ENCODE measurements at places on chromosomes 4 and X.
A peak's percentile ranks its signal among the peaks of the same experiment; 100 is the strongest.

DNA sequence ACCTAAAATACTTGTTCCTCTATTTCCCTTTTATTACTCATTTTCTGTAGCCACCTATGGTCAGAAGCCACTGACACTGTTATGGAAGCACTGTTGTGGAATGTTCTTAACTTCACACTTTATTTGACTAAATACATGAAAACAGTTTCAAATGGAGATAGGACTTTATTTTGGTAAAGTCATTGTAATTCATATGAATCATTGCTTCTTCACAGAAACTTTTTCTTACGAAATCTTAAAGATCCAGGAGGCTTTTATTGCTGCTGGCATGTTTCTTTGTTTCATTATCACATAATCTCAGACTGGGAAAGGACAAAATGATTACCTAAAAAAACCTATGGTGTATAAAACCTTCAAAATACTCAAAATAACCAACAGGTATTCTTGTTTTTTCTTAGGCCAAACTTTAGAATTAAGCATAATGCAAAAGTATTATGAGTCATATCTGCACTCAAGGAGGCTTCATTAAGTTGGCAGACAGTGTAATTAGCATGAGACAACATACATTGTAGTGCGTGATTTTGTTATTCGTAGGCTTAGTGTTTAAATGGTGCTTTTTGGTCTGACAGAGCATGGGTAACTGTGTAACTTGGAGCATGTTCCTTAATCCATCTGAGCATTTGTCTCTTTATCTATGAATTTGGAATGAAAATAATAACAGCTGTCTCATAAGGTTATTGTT lies 58.0 kb downstream of the SH3BGRL start:
- no peak for DNase-seq

- DNase-seq, result no peak
These were observed 2.6 kb downstream of the SLC25A31 start for GRCh38 chr4:127732623-127733328.

DNA sequence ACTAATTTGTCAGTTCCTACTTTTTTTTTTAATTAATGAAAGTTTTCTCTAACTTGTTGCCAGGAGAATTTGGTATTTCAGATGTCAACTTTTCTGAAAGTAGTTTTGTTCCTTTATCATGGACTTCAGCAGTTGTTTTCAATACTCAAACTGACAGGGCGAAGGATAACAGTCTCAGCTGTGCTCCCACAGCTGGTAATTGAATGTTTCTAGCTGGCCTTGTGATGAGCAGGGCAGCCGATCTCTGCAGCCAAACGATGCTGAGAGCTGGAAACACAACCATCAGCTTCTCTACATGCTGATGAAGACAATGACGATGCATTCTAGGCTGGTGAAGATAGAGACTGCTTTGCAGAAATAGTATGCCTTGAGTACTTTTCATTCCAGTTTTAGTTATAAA lies 130.0 kb upstream of the MAP9 start:
- DNase-seq, result no peak

GRCh38 chr4:155377276-155377675 lies 511 bp upstream of the MAP9 start:
- no peak for DNase-seq

DNA sequence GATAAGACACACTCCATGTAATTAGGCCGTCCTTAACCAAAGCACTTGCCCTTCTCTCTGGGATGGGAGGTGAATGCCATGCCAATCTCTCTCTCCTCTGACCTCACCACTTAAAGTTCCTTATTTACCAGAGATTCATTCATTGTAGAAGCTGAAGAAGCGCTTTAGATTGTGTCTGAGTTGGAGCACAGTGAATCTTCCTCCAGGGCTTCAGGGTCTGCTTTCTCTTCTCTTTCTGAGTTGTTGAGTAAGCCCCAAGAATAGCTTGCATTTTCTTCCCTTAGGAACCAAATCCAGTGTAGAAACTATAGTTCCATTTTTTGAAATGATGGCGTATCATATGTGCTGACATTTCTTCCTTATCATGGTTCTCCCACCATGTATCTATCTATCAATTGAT lies 104.5 kb upstream of the MAML3 start:
- DNase-seq, result no peak

- no peak for DNase-seq
These were observed 106.3 kb downstream of the LINC00632 start for GRCh38 chrX:140815868-140816267.

DNA sequence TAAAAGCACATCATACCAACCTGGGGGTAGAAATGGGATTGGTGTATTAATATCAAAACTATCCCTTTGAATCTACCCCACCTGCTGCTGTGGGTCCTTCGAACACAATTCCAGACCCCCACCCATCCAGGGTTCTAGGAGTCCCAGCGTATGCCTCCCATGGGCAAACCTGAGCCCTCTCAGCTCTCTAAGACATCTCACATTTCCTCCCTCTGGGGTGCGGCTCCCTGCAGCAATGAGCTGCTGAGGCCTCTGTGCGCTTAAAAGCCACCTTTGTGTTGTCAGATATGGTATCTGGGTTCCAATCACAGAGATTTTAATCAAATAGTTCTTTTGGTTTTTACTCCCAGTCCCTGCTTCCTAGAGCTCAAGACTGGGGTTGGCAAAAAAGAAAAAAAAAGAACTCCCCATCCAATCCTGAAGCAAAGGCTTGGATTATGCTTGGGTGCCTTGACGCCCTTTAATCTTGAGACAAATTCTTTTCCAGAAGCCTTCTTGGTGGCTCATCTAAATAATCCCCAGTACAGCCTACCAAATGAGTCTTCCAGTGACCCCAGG lies 37.5 kb upstream of the NOCT start:
- DNase-seq, result no peak

DNA sequence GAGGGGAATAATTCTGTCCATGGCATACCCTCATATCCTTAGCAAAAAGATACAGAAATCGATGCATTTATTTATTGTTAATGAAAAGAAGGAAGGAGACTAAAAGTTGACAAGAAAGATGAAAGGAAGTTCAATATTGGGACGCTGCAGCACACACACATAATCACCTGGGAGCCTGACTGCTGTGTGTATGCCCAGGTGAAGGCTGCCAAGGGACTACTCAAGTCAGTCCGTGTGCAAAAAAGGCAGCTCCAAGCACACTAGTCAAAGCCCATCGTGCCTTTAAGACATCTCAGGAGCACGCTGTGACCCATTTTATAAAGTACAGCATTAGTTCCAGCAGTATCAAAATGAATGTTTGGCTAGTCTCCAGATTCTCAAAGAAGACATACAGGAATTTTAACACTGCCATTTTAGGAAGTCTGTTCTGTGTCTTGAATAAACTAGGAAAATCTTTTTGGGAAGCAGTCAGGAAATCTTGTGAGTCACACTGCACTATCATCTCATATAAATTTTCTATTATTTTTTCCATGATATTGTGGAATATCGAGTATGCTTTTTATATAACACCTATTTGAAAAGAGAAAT lies 363.9 kb downstream of the GASK1B start:
- DNase-seq, result no peak

GRCh38 chrX:9340598-9341290 lies 124.1 kb upstream of the TBL1X start:
- peak; percentile 74 for DNase-seq

GRCh38 chrX:103276581-103277002 lies at the start of gene TCEAL5:
TSS of gene TCEAL5 (minus strand) at chrX:103276750. CDS start at chrX:103274563, 2,187 bp downstream.
- DNase-seq, result no peak

GRCh38 chr4:5897674-5898073 lies 4.8 kb upstream of the CRMP1 start:
- DNase-seq, result no peak

DNA sequence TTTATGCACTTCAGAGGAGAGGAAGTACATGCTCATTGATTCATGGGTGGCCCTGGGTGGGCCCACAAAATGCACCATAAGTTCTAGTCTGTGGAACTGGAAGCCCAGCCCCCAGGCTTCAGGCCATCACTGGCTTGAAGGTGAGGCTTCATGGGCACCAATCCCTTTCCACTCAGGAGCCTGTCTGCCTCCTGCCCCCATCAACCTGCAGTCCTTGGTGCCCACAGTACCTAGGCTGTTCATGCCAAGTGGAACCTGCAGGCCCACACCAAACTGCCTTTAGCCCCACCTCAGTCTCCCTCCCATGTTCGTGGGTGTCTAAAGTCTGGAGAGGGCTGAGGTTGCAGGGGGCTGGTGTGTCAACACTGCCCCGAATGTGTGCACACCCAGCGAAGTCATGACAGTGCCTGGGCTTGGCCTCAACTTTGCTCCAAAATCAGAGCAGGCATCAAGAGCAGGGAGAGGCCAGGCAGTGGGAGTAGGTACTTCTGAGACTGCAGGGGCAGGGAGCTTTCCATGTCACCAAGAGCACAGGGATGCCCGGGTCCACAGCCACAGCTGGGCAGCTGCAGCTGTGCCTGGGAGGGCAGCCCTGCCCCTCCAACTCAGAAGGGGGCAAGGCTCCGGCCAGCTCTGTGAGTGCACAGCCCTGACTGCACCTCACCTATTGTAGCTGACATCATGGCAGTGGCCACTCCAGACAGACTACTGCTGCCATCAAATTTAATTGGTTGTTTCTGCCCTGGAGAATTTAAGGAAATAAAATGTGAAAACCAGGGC lies 1250.4 kb upstream of the IGFBP7 start:
- no peak for DNase-seq

GRCh38 chrX:94676285-94676684 lies 1002.3 kb downstream of the FAM133A start:
- DNase-seq, result no peak

DNA sequence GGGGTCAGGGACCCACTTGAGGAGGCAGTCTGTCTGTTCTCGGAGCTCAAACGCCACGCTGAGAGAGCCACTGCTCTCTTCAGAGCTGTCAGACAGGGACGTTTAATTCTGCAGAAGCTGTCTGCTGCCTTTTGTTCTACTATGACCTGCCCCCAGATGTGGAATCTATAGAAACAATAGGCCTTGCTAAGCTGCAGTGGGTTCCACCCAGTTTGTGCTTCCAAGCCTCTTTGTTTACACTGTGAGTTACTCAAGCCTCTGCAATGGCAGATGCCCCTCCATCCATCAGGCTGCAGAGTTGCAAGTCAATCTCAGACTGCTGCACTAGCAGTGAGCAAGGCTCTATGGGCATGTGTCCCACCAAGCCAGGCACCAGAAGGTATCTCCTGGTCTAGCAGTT lies 158.1 kb downstream of the DTHD1 start:
- DNase-seq, result no peak

DNA sequence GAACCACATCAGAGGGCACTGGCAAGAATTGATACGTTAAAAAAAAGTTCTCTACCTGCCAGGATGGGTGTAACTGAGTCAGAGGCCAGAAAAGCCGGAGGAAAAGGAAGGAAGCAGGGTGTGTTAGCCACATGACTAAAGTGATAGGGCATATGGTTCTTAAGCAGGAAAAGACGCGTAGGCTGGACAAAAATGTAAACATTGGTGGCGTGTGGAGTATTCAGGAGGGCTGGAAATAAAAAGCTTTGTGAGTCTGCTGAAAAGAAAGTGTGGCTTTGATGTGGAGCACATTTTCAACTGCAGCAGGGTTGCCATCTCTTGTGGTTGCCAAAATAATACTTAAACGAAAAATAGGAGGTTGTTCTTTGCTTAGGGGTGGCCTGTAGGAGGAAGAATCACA lies 186.5 kb upstream of the RPL34 start:
- DNase-seq, result peak; percentile 48

DNA sequence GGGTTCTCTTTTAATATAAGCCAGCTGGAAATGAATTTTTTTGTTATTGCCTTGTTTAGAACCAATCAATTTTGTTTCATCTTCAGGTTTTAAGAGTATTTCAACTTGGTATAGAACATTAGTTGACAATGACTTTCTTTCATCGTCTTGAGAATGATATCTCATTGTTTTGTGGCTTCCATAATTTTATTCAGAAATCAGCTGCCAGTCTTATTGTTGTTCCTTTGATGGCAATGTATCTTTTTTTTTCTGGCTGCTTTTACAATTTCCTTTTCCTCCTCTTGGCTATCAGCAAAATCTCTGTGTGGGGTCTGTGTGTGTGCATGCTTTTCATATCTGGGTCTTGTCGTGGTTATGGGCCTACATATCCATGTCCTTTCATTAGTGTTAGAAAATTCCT lies 1536.4 kb upstream of the TENM3 start:
- no peak for DNase-seq

DNA sequence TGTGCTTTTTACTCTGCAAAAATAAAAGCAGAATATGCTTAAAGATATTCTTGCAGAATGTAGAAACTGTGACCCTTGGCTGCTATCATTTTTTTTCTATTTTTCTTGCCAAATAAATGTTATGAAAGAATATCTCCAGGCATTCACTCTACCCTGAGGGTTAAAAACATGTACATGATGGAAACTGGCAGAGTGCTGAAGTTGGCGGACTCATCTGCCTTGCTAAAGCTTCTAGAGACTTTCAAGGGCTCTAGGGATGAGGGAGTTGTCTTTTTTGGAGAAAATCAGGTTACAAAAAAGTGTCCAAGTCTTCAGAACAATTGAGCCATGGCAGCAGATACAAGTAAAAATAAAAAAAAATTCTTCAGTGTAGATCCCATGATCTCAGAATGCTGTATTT lies 40.5 kb upstream of the NRK start:
- no peak for DNase-seq

- DNase-seq, result no peak
These were observed 17.7 kb downstream of the EFNB1 start for GRCh38 chrX:68846536-68846935.

DNA sequence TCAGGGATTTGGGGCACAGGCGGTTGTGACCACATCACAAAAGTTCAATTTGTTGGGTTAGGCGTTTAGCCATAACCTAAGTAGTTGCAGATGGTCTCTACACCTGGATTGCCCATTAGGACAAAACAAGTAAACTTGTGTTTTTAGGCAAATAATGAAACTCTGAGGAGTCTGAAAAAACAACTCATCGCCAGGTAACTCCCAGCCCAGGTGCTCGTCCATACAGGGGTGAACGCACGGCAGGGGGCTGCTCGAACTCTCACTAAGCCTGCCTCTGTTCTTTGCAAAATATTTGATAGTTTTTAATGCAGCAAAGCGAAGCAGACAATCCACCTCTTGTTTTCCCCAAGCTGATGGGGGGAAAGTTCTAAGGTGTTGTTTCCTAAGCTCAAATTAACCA lies 559 bp upstream of the RHOH start:
- DNase-seq, result no peak

GRCh38 chr4:183540410-183541009 lies 35.7 kb downstream of the ING2 start:
- DNase-seq, result no peak

GRCh38 chr4:4329496-4329895 lies 39.4 kb downstream of the ZBTB49 start:
- no peak for DNase-seq

DNA sequence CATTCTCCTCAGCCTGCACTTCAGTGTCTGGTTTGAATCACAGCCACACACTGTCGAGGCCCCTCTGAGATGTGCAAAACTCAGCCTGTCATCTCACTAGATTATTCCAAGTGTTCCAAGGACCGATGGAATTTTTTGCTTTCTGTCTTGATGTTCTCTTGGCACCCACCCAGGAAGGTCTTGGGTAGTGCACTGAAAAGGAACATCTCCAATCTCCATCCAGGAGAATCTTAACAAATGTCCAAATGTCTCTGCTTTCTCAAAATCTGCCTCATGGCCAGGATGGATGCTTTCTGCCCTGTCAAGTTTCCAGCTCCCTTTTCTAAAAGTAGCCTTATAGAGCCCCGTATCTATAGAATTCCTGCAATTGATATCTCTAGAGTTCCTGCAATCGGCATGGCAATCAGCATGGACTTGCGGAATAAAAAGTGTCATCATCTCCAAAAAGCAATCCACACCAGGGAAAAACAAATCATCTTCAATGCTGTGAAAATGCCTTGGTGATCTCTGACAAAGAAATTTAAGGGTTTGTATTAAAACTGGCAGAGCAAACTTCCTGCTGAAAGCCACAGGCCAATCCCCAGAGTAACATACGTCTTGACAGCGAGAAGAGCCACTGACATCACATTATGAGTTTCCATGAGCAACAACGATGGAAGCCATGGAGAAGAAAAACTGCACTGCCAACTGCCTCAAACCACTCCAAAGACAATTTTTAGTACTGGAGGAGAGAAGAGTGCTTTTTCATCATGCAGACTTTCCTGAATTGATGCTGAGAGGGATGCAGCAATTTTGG lies 215.3 kb upstream of the FAM9B start:
- DNase-seq, result no peak
